Esophagus squamous epithelium (tissue), 5 donors: ENCODE measurements at places on chromosomes 6 and 20. TPM values are rescaled to one million over a fixed set of nuclear protein-coding genes. Genes with fewer than 3 reads are reported as not detected.

GRCh38 chr6:133241901-133242636, 912 bp downstream of the EYA4 start:
- DNase-seq, result no peak
- no peaks in the 10 kb centered on the region for H3K36me3 ChIP-seq
- H3K27ac ChIP-seq, result peak overlapping the region; percentile 31
- peak overlapping the region; percentile 64 for H3K4me3 ChIP-seq
- H3K27me3 ChIP-seq, result peaks cover 6% of the 10 kb centered on the region
- H3K4me1 ChIP-seq, result peaks cover 18% of the 10 kb centered on the region

DNA sequence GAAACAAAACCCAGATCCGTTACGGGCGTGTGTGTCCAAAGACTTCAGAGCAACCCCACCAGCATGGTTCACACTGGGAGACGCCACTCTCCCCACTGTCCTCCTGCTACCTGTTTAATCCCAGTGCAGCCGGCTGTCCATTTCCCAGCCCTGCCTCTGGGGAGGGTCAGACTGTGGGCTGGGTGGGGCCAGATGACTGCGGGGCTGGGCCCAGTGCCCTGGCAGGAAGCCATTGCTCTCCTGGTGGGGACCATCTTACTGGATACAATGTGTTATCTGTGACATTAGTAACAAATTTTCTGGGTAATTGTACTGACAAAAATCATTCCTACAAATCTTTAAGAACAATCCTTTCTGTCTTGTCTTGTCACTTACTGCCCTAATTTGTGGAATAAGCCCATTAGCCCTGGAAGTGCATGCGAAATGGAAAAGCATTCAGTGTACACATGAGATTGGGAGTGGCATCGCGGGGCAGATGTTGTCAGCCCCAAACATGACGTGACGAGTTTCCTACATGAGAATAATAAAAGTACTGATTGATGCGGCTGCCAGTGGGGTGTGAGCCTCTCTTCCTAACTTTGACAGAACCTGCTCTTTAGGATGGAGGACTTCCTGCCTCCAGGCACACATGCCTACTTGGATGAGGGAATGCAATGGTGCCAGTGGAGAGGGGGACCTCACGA, 37.9 kb upstream of the PCMTD2 start:
- no peak overlapping the region for H3K4me3 ChIP-seq
- no peak for DNase-seq
- H3K27me3 ChIP-seq, result no peaks in the 10 kb centered on the region
- H3K4me1 ChIP-seq, result peaks cover 40% of the 10 kb centered on the region
- no peaks in the 10 kb centered on the region for H3K36me3 ChIP-seq
- H3K27ac ChIP-seq, result no peak overlapping the region

GRCh38 chr6:147005499-147005898, 198.7 kb upstream of the STXBP5 start:
- H3K4me3 ChIP-seq, result no peak overlapping the region
- DNase-seq, result no peak
- H3K36me3 ChIP-seq, result no peaks in the 10 kb centered on the region
- H3K27ac ChIP-seq, result no peak overlapping the region

WFDC12 gene
- 0.44 TPM for total RNA-seq

- peaks cover 28% of the 10 kb centered on the region for H3K4me1 ChIP-seq
- no peak overlapping the region for H3K4me3 ChIP-seq
- no peak overlapping the region for H3K27ac ChIP-seq
- no peak for DNase-seq
Observed at GRCh38 chr6:132730560-132730959, 16.7 kb upstream of the VNN1 start.

- peak overlapping the region; percentile 23 for H3K27ac ChIP-seq
- no peak overlapping the region for H3K4me3 ChIP-seq
- H3K4me1 ChIP-seq, result peaks cover 13% of the 10 kb centered on the region
- no peaks in the 10 kb centered on the region for H3K27me3 ChIP-seq
- no peak for DNase-seq
- H3K36me3 ChIP-seq, result peaks cover 35% of the 10 kb centered on the region
Observed at GRCh38 chr6:16752206-16752866, 8.9 kb downstream of the ATXN1 start.

COL10A1 gene
- not detected for total RNA-seq

DNA sequence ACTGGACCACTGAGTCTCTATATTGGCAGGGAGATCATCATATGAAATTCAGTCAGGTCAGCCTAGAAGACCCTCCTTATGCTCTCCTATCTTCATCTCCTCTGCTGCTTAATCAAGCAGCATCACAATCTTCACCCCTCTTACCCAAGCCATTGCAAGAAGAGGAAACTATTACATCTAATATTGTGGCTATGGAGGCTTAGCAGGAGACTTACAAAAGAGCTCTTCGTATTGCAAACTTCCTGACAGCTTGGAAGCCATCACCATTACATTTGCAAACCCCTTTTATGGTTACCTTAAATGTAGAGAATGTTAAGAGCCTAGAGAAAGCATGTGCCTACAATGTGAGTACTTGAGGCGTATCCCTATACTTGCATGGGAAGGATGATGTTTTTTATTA, 87.2 kb upstream of the STXBP5 start:
- H3K36me3 ChIP-seq, result no peaks in the 10 kb centered on the region
- H3K27ac ChIP-seq, result no peak overlapping the region
- H3K4me3 ChIP-seq, result no peak overlapping the region
- no peak for DNase-seq
- H3K4me1 ChIP-seq, result no peaks in the 10 kb centered on the region

- no peaks in the 10 kb centered on the region for H3K4me1 ChIP-seq
- H3K27ac ChIP-seq, result no peak overlapping the region
- DNase-seq, result no peak
- H3K27me3 ChIP-seq, result no peaks in the 10 kb centered on the region
Observed at GRCh38 chr20:58447511-58448391, 58.7 kb downstream of the VAPB start.

GRCh38 chr6:66478705-66479104, 771.7 kb upstream of the EYS start:
- H3K36me3 ChIP-seq, result no peaks in the 10 kb centered on the region
- no peaks in the 10 kb centered on the region for H3K27me3 ChIP-seq
- H3K4me1 ChIP-seq, result no peaks in the 10 kb centered on the region
- DNase-seq, result no peak

XKR7 gene
- total RNA-seq, result not detected

GRCh38 chr6:44468835-44469234, 81.3 kb downstream of the CDC5L start:
- H3K27ac ChIP-seq, result no peak overlapping the region
- H3K27me3 ChIP-seq, result no peaks in the 10 kb centered on the region
- DNase-seq, result no peak
- no peaks in the 10 kb centered on the region for H3K4me1 ChIP-seq

DNA sequence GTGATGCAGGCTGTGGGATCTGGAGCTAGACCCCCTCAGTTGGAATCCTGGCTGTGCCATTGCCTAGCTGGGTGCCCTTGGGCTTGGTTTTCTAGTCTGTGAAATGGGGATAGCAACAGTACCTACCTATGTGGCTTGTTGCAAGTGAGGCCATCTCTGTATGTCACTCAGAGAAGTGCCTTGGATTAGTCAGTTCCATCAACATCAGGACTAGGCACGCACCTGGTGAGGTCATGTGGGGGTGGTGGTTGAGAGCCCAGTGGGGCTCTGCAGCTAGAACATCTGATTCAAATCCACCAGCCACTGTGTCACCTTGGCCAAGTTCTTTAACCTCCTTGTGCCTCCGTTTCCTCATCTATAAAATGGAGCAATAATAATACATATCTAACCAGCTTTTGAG, 12.5 kb downstream of the TCF15 start:
- no peak overlapping the region for H3K4me3 ChIP-seq
- DNase-seq, result no peak
- H3K27ac ChIP-seq, result no peak overlapping the region
- H3K4me1 ChIP-seq, result peaks cover 3% of the 10 kb centered on the region
- H3K36me3 ChIP-seq, result no peaks in the 10 kb centered on the region
- no peaks in the 10 kb centered on the region for H3K27me3 ChIP-seq

GRCh38 chr6:90415178-90415577, 118.5 kb upstream of the BACH2 start:
- H3K36me3 ChIP-seq, result no peaks in the 10 kb centered on the region
- no peaks in the 10 kb centered on the region for H3K27me3 ChIP-seq
- no peak for DNase-seq
- no peaks in the 10 kb centered on the region for H3K4me1 ChIP-seq
- no peak overlapping the region for H3K27ac ChIP-seq

HCK gene
- total RNA-seq, result 3.0 TPM

HLA-B gene
- 1,414 TPM for total RNA-seq

GRCh38 chr6:161869491-161869890, 595.6 kb upstream of the AGPAT4 start:
- no peaks in the 10 kb centered on the region for H3K36me3 ChIP-seq
- no peak overlapping the region for H3K27ac ChIP-seq
- no peak overlapping the region for H3K4me3 ChIP-seq
- H3K27me3 ChIP-seq, result no peaks in the 10 kb centered on the region
